ENCODE measurements at places on chromosomes 6 and 20. TPM values are rescaled to one million over a fixed set of nuclear protein-coding genes. Genes with fewer than 3 reads are reported as not detected.
A peak's percentile ranks its signal among the peaks of the same experiment; 100 is the strongest.

Gene MUCL3
- under 0.01 TPM for total RNA-seq

Gene CPNE5
- 0.18 TPM for total RNA-seq

Gene C4A
- total RNA-seq = 33.5 TPM

- no peak for DNase-seq
These were observed 23.1 kb downstream of the USP45 start for GRCh38 chr6:99492092-99492491.

- peak; percentile 86 for DNase-seq
These were observed 25.2 kb downstream of the TNFAIP3 start for GRCh38 chr6:137892271-137892708.

DNA sequence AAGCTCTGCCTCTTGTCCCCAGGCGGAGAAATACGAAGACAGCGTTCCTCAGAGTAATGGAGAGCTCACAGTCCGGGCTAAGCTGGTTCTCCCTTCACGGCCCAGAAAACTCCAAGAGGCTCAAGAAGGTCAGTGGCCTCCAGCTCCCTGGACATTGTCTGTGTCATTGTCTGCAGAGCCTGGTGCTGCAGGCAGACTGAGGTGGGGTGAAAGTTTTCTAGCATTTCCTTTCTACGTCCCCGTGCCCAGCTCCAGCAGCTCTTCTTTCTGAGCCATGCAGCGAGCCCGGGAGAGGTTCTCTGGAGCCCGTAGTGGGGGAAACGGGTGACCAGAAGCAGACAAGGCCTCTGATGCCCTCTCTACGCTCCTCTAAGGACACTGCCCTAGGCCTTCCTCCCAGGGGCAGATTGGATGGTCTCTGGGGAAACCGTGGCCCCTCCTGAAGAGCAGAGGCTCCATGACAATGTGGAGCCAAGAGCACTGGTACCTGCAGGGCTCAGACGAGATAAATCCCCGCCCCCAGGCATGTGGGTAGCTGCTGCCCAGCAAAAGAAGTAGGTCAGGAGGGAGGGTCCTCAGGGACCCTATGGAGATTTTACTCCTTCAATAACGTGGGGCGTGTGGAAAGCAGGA is 58.4 kb downstream of the EZR start:
- no peak for DNase-seq

All from fibroblast of the aortic adventitia (primary cell).